ENCODE measurements at places on chromosomes 3 and 15.

- DNase-seq: no peak
Measured at GRCh38 chr3:129620828-129621559, 14.5 kb upstream of the PLXND1 start.

DNA sequence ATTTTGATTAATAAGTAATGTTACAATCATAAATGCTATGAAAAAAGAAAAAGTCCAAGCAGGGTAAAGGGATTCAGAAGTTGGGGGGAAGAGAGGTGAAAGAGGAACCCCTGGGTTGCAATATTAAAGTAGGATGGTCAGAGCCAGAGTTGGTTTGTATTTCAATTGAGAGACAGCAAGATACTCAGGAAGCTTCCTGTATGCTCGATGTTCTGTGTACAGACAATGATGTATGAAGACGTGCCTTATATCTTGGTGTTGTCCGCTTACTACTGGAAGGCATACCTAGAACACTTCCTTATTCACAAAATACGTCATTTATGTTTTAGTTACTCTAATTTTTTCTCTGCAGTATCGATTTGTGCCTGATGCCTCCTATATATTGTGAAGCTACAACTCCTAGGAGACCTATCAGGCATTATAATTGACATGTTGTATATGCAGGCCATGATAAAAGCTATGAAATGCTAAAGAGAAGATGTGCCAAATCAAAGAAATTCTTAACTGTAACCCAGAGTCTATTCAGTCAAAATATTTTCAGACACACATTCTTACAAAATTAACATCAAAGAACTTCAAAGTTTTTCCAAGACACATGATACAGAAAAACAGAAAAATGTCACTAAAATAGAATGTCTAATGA is 87.5 kb downstream of the TBL1XR1 start:
- DNase-seq: no peak

GRCh38 chr15:83890587-83890986 is 236.7 kb downstream of the ADAMTSL3 start:
- DNase-seq: no peak

DNA sequence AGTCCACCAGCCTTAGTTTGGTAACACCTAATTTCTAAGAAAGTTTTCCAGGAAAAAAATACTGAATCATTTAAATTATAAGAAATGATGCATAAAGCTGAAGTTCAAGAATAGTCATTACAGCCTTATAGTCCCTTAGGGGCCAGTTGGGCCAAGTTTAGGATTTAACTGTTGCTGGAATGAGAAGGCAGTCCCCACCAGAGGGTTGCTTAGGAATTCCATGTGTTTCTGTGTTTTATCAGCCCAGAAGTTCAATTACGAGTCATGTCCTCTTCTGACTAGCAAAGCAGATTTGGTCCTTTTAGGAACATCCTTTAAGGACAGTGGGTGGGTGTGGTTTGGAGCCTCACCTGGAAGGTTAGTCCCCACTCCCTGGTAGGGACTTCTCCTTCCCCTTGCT is 57.0 kb upstream of the NR2E3 start:
- no peak for DNase-seq

GRCh38 chr3:143436231-143436930 is 316.8 kb downstream of the CHST2 start:
- DNase-seq: no peak

DNA sequence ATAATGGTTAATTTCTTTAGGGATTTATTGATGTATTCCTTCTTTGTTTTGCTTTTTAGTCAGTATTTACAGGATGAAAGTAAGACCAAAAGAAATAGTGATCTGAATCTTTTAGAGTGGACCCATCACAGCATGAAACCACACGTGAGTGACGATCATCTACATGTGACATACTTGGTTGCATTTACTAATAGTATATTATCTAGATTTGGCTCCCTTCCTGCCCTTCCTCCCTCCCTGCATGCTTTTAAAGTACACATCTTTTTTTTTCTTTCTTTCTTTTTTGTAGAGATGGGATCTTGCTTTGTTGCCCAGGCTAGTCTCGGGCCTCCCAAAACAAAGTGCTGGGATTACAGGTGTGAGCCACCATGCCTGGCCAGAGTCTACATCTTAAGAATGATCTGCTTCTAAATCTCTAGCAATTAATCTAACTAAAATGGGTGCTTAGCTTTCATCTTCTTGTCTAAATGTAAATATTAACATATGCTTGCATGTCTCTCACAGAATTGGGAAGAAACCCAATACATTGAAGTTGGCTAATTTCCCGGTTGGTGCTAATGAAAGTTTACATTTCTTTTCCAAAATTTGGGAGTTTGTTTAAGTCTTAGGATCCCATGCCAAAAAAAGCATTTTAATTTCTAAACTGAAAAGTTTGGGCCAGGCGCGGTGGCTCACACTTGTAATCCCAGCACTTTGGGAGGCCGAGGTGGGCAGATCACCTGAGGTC is 38.0 kb downstream of the SENP2 start:
- DNase-seq: no peak

GRCh38 chr15:80940851-80941250 is 48.8 kb downstream of the MESD start:
- DNase-seq: no peak
